Stimulated activated CD8-positive, alpha-beta memory T cell treated with anti-CD3 and anti-CD28 coated beads, Interleukin-4, amount 100 ng/mL, for 24 hours (primary cell): ENCODE measurements at places on chromosomes 11 and 22.

- DNase-seq: no peak
Observed at GRCh38 chr11:122405547-122406341, 249.8 kb upstream of the UBASH3B start.

DNA sequence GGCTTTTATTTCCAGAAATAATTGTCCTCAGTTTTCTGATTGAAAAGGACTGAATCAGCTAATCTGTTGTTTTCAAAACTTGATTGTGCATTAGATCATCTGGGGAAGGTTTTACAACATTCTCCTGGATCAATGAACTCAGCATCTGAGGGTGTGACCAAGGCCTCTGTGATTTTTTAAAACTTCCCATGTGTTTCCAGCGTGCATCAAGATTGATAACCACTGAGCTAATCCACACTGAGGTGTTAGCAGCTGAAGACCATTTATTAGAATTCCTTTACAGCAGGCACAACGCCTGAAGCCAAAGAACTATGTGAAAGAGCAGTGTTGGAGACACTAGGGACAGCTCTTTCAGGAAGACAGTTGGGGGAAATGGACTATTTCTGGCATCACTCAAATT, 10.2 kb downstream of the VSTM5 start:
- DNase-seq: no peak

DNA sequence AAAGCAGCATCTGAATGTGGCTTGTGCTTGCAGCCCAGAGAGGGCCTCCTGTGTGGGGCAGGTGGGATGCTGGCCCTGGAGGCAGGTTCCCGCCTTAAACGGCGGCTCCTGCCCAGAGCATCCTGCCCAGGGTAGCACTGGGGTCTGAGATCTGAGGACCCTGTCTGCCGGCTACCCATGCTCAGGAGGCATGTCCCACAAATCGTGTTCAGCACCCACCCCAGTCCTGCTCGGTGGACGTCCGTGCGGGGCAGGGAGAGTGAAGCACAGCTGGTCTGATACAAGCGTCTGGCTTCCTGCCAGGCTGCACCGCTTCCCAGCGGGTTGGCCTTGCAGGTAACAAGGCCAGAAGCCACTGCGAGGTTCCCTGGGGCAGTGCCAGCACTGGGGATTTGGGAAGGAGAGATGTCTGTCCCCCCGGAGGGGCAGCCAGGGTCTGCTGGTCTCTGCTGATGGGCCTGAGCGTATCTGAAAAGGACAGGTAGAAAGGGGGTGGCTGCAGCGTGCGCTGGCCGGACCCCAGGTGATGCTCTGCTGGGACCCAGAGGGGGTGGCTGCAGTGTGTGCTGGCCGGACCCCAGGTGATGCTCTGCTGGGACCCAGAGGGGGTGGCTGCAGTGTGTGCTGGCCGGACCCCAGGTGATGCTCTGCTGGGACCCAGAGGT, 3.6 kb downstream of the TRABD start:
- no peak for DNase-seq

DNA sequence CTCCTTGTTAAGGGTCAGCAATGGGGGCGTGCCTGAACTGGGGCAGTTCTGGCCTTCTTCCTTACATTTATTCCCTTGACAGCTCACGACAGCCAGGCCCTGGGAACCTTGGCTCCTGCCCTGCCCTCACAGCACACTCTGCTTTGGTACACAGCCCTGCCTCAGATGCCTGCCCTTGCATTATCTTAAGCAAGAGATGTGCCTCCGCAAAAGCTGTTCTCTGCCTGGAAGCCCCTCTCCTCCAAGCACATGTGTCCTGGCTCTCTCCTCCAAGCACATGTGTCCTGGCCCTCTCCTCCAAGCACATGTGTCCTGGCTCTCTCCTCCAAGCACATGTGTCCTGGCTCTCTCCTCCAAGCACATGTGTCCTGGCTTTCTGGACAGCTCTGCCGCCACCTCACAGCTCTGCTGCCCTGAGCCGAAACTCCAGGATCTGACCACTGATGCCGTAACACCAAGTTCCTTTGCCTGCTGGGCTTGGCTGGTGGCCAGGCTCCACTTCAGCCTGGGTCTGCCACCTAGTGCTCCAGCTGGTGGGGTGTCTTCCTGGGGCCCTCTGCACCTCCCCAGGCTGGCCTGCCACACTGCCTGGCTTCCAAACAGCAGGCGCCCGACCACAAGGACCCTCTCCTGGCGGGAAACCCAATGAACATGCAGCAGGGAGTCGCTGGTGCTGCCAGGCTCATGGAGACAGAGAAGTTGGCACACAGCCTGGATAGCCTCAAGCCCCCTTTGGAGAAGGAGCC, 53.0 kb downstream of the SCUBE1 start:
- DNase-seq: no peak

DNA sequence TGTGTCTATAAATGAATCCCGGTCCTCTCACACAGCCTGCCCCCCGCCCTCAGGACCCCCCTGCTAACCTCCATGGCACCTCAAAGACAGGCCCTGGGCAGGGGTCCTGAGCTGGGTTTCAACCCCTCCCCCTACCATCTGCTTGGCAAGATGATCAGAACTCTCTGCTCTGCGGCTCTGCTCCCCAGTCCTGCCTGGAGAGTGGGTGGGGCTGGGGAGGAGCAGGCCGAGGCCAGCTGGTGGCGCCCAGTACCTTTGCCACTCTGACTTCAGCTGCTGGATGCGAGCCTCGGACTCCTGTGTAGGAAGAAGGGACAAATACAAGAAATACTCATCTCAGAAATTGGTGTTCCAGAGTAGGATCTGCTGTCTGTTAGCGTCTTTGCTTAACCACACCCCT, 15.0 kb downstream of the SUN2 start:
- no peak for DNase-seq

- DNase-seq: no peak
Observed at GRCh38 chr11:60951904-60952741, at the start of gene SLC15A3. Gene SLC15A3 (minus strand): TSS chr11:60952176. CDS start chr11:60951551, 625 bp downstream.

DNA sequence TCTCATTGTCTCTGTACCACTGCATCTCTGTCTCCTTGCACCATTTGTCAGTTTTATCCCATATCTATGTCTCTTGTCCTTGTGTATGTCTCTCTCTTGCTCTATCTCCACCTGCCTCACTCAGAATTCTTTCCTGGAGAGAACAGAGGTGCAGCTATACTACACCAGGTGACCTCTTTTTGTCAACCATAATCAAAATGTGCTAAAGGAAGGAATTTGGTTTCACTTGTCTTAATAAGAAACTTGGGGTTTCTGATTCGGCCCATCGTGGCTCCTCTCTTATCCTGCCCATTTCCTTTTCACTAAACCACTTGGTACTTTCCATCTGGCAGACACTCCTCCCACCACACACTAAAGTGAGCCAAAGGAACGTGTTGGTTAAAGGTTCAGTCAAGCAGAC, 2.0 kb upstream of the C11orf42 start:
- no peak for DNase-seq

DNA sequence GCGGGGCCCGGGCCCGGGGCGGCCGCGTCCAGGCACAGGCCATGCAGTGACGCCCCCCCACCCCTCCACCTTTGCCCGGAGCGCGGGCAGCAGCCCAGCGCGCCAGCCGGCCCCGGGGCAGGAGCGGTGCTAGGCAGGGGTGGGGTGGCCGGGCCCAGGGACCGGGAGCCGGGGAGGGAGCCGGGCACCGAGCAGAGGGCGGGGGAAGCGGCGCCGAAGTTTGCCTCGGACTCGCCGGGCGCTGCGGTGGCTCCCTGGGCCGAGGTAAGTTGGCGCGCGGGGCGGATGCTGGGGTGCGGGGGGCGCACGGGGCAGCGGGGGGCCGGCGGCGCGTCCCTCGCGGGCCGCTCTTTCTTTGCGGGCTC, 332 bp downstream of the TEAD1 start:
- no peak for DNase-seq
